Lower lobe of right lung (tissue), 2 donors: ENCODE measurements at places on chromosomes 5 and 9.

GRCh38 chr5:173834071-173834771 lies 53.9 kb upstream of the CPEB4 start:
- DNase-seq: no peak

DNA sequence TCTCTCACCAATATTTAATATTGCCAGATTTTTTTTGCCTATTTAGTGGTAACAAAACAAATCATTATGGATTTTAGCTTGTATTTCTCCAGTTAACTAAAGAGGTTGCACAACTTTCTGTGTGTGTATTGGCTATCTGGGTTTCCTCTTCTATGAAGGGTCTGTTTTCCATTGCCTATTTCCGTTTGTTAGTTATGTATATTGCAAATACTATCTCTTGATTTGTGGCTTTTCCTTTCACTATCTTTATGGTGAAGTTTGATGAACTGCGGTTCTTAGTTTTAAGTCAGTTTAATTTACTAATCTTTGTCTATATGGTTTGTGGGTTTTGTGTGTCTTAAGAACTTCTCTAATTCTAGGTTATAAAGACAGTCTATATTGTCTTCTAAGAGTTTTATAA lies 136.3 kb downstream of the CEP120 start:
- no peak for DNase-seq

DNA sequence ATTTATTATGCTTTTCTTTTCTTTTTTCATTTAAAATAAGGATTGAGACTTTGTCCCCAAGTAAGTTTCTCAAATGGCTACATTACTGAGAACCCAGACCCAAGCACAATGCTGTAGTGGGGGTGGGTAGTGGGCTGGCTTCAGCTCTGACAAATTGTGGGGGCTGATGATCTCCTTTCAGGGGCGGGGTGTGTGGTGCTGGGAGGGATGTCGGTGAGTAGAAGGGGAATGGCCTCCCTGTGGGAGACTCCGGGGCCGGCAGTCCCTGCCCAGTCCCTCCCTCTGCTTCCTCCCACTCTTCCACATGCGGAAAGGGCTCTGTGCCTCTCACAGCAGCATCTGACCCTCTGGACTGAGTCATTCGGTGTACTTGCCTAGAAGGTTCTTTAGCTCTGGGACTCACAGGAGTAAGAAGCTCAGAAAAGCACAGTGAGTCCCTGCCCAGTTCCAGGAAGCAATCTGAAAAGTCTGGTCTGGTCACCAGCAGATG lies 14.3 kb downstream of the CD180 start:
- peak; percentile 69 for DNase-seq

GRCh38 chr5:133195250-133195649 lies 143.4 kb downstream of the HSPA4 start:
- no peak for DNase-seq

DNA sequence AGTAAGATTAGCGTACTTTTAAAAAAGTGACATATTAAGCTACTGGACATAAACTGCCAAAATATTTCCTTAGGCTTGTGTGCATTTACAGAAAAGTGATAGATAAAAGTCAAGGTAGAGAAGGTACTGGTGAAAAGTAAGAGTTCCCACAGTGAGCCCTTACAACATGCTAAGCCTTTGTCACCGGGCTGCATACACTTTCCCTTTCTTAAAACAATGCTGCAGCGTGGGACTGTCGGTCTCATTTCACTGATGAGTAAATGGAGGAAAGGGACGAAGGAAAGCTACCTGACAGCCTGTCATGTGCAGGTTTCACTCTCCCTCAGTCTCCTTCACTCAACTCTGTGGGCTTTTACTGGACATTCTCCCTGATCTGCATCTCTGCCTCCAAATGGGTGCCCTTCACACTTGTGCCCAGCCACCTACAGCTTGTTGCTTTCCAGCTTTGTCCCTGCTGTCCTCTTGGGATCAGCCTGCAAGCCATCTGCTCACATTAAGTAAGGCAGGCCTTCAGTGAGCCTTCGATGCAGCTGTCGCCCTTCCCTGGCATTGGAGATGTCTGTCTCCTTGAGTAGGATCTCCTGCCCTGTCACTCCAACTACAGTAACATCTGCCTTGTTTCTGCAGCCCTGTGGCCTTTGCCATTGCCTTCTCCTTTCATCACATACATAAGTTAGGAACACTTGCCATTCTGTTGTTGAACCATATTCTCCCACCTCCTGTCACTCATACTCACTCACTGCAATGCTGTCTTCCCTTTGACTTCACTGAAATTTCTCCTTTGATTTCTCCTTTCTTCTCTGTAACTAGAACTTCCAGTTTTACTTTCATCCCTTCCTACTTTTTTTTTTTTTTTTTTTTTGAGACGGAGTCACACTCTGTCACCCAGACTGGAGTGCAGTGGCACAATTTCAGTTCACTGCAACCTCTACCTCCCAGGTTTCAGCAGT lies 9.3 kb upstream of the ROPN1L start:
- no peak for DNase-seq

- no peak for DNase-seq
These were observed 524.3 kb downstream of the PSAT1 start for GRCh38 chr9:78821126-78821822.
